HT1080 (cell line): ENCODE measurements at places on chromosomes 6 and 20.

- peak; percentile 50 for DNase-seq
These were observed 80.5 kb downstream of the SMPDL3A start for GRCh38 chr6:122869437-122870024.

DNA sequence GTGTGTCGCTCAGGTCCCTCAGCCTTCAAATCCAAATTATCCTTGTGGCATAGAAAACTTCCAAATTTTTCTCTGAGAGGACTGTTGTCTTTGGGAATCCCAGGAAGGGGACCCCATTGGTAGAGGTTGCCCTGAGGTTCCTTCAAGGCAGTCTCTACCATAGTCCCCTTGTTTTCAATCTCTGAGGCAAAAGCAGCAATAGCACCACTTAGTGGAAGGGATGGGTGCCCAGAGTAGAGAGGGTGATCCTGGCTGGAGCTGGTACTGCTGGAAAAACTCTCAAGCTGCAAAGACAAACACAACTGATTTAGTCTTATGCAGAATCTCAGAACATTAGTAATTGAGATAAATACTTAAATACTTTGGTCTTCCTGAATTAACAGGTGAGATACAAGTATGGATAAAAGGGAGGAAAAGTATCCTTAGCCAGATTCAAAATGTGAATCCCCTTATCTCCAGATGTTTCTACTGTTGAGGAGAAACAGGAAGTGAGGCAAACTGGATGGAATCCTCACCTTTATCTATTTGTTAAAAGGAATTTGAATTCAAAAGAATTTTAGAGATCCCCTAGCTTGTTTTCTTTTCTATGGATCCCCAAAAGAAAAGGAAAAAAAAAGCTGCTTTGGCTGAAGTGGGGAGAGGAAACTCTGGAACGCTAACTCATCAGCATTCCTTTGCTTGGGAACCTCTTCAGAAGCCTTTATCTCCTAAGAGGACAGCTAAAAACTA is 13.4 kb downstream of the ZNF318 start:
- peak; percentile 17 for DNase-seq

- DNase-seq = peak; percentile 17
These were observed 95.0 kb downstream of the NKAIN2 start for GRCh38 chr6:123898665-123899064.

DNA sequence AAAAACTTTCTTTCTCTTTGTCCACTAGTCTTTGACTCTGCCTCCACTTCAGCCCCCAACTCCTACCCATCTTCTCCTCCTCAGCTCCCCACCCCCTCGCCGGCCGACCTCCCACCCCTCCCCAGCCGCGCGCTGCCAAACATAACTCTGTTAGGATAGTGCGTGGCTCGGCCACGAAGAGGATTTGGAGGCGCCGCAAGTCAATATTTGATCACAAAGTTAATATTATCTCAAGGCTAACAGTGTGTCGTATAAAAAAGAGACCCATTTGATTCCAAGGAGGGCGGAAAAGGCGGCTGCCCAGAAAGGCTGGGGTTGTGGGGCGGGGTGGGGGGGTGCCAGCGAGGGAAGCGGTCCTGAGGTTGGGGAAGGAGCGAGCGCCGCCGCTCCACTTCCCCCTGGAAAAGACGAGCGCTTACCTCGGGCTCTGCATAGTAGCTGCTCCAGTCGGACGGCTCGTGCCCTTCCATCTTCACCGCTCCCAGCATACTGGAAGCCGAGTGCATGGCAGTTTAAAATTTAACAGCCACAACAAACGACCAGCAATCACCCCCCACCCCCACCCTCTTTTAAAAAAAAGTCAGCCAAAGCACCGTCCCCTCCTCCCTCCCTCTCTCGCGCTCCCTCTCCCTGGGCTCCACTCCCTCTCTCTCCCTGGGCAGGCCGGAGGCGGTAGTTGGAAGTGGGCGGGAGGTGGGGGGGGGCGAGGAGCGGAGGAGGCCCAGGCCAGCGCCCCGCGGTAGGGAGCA is 425 bp downstream of the FOXA2 start:
- DNase-seq = peak; percentile 47

GRCh38 chr6:5524110-5524509 is 262.8 kb downstream of the FARS2 start:
- DNase-seq = no peak

DNA sequence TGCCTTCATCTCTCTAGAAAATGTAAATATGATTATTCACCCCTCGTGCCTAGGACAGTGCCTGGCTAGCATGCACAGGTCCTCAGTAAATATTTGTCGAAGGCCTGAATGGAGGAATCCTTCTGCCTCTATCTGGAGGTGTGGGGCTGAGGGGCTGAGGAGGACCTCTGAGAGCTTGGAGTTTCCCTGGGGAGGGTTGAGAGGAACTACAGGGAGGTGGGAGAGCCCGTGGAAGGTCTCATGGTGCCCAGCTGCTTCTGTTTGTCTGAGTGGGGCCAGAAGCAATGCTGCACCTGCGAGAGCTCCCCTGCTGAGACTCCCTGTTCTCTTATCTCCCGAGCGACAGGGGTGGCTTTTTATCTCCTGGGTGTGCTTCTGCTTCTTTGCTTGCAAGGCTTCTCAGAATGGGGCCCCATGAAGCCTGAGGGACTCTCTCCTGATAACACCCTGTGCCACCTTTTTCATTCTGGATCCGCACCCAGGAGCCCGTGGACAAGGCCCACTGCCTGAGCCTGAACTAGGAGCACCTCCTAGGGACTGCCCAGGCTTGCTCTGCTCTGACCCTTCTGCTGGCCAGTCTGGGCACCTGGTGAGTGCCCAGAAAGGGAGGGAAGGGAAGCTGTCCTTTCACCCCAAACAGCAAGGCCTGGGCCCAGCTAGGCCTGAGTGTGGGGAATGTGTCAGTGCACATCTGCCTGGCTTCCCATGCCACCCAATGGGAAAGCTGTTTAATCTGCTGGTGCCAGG is 2.4 kb downstream of the SLC29A1 start:
- no peak for DNase-seq

GRCh38 chr6:160022793-160023192 is 53.9 kb downstream of the IGF2R start:
- DNase-seq = no peak

DNA sequence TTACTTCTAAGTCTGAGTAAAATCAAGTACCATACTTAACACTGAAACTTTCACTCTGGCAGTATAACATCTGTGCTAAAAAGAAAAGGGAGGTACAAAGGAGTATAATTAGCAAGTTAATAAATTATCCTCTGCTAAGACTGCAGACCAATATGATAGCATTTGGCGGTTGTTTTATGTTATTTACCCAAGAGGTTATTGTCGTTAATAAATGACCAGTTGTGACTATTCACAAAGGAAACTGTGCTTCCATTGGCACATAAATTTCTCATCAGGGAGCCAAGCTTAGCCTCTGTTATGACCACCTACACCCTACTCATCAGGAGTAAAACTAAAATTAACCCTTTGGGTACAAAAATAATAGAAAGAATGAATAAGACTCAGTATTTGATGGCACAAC is 86.5 kb downstream of the CRYBG1 start:
- DNase-seq = no peak

GRCh38 chr6:38282911-38283310 is 356.8 kb downstream of the BTBD9 start:
- DNase-seq = peak; percentile 71

DNA sequence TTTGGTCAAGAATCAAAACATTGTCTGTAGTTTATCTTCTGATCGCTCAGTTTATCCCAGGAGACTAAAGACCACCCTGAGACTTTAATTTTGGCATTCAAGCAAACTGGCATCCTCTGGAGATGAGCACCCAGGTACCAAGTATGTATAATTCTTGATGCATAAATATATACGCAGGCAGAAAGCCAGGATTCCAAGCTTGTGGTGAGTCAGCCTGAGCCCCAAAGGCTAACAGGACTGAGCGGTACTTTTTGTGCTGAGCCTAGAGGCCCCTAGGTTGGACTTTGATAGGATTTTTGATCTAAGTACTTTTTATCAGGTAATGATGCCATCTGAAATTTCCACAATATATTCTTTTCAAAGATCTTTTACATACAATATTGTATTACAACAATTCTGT is 301.3 kb downstream of the TFAP2B start:
- no peak for DNase-seq

DNA sequence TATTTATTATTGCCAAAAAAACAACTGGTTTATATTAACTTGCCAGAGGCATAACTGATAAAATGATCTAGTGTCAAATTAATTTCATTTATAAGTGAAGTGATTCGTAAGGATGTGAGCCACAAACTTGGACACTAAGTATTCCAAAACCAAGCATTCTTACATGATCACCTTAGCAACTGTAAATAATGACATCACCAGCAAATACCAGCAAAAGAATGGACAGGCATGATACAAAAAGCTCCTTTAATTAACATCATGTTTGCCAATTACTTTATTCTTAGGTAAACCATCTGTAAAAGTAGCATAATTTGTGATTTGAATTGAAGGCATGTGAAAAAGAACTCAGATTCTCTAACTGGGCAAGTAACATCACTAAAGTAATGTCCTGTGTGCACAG is 17.2 kb upstream of the FNDC1 start:
- no peak for DNase-seq

GRCh38 chr6:119858901-119859300 is 509.3 kb upstream of the MAN1A1 start:
- DNase-seq = peak; percentile 35

GRCh38 chr20:47704746-47705496 is 80.4 kb downstream of the SULF2 start:
- no peak for DNase-seq

DNA sequence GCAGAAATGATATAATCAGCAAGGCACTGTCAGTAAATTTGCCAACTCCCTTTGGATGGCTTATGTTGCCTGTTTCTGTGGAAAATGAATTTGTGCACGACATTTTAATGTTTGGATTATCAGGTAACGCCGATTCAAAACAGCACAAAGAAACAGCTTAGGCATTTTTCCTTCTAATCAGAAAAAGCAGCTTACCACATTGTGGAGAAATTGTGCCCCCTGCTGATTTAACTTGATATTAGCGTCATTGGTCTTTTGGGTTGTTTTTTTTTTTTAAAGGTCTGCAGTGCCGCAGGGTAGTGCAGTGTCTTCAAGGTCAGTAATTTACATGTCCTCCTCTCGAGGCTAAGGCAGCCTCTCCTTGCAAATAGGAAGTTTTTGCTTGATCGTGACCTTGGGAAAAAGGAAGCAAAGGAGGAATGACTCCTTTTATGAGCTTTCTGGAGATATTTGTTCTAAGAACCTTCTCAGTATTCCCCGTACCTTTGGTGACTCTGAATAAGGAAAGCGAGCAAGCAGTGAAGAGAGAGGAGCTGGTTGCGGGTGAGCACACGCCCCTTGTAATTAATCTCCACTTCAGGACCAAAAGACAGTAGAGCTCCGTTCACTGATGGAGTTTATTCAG is 79.1 kb downstream of the ELOVL4 start:
- DNase-seq = peak; percentile 69

- DNase-seq = no peak
These were observed 5.4 kb upstream of the SIRPB1 start for GRCh38 chr20:1625083-1625690.

DNA sequence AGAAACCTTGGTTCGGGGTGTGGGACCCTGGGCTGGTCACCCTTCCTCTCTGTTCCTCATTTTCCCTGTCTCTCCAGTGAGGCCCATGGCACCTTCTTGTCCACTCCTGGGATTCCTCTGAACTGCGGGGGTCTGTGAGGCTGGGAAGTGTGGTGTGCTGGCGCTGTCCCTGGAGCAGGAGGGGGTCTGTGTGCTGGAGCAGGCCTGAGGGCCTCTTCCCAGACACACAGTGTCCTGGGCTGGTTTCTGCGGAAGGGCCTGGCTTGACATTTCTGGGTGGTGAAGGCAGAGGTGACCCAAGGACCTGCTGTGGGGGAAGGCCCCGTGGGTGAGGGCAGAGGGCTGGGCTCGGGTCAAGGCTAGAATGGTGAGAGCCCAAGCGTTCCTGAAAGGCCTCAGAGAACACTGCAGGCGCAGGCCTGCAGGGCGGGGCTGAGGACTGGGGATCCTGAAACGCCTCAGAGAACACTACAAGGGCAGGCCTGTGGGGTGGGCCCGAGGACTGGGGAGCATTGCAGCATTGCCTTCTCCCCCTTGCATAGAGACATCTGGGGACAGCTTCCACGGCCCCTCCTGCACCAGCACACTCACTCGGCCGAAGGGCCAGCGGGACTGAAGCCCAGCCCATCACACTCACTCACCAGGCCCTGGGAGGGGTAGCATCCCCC is 10.6 kb upstream of the BAK1 start:
- peak; percentile 77 for DNase-seq

GRCh38 chr6:8821981-8822381 is 386.6 kb upstream of the SLC35B3 start:
- peak; percentile 11 for DNase-seq

GRCh38 chr6:41541364-41541763 is 4.8 kb upstream of the FOXP4 start:
- no peak for DNase-seq

DNA sequence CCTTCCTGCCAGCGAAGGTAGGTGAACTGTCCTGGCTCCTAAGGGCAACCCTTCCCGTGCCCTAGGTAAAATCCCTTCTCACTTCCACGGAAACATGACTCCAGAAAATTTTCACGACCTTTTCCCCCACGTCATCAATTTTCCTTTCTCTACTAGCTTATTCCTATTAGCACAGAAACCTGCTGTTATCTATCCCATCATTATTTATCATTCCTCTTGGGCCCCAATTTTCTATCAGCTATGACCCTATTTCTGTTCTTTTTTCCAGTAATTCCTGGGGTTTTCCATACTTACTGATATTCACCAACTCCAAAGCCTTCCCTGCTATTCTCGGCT is 23.8 kb upstream of the GCM1 start:
- no peak for DNase-seq
